ENCODE measurements at places on chromosomes 7 and 10.
A peak's percentile ranks its signal among the peaks of the same experiment; 100 is the strongest.

- DNase-seq: no peak
Observed at GRCh38 chr7:10644849-10645248, 328.8 kb upstream of the PHF14 start.

DNA sequence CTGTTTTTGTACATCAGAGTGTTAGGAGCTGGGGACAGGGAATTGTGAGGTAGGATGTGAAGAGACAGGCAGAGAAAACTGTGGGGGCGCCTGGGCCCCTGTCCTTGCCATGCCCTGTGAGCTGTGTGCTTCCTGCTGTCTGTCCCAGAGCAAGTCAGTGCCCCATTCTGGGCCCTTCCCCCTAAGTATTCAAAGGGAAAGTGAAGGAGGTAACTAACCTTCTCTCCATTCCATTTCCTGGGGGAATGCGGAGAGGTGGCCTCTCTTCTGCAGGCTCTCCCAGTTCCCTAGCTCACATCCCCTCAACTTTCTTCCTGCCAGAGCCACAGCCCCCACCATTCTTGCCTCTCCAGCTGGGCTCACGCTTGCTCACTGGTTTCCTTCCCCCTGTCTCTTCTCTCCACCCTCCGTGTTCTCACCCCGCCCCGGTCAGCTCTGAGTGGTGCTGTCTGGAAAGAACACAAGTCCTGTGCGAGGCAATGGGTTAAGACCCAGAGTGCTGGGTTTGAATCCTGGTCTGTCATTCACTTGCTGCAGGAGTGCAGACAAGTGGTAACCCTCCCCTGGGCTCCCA lies 9.7 kb upstream of the VSIR start:
- DNase-seq: no peak

GRCh38 chr10:89129911-89130310 lies 77.2 kb downstream of the CH25H start:
- DNase-seq: no peak

GRCh38 chr10:71536332-71536731 lies 139.6 kb downstream of the CDH23 start:
- no peak for DNase-seq

DNA sequence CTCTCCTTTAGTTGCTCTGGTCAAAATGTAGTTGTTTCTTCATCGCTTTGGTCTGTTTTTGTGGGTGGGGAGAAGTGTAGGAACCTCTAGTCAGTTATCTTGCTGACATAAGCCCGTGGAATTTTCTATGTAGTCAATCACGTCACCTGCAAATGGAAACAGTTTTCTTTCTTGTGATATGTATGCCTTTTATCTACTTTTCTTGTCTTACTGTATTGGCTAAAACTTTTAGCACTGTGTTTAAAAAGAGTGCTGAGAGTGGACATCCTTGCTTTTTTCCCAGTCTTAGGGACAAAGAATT lies 42.3 kb downstream of the AKR1E2 start:
- no peak for DNase-seq

DNA sequence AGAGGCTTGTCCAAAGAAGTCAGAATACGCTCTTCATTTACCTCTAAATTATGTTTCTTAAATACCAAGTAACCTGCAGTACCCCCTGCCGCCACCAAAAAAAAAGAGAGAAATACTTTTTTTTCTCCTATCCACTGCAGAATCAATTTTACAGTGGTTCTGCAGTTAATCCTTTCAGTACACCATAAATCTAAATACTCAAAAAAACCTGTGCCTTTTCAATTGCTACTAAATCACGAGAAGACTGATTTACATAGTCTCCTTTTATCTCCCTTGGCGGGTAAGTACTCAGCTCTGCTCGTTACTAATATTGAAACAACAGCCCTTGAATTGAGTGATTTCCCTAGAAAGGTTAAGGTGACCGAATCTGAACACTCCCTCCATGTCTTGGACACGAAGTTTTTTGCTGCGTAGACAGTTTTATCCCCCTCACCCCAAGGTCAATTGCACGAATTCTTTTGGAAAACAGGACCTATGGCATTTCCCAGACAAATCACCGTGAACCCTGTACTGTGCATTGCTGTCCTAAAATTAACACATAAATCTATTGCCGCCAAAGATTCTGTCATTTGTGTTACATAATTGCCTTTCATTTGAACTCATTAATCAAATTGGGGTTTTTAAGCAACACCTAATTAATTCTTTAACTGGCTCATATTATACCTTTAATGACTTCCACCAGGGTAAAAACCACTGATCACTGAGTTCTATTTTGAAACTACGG lies 512 bp upstream of the VIM start:
- DNase-seq: peak; percentile 34

DNA sequence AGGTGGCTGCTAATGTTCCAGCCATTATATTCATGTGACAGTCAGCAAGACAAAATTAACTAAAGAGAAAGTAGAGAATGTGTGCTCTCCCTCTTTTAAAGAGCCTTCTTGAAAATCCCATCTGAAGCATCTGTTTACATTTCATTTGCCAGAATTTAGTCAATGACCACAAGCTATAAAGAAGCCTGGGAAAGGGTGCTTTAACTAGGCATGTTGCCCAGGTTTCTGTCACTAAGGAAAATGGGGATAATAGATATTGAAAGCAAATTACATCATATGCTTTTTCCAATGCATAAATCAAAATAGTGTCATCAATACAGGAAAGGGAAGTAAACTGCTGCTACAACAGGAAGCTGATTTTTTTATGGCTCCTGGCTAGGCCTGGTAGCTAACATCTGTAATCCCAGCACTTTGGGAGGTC lies 67.7 kb downstream of the ELAPOR2 start:
- no peak for DNase-seq

All from GF-D8 (cell line).